Stimulated activated CD8-positive, alpha-beta memory T cell treated with anti-CD3 and anti-CD28 coated beads, Interleukin-7, amount 100 ng/mL, for 48 hours (primary cell): ENCODE measurements at places on chromosomes 4 and X.

GRCh38 chr4:158422546-158422945, 99.1 kb upstream of the RXFP1 start:
- no peak for DNase-seq

GRCh38 chr4:163295138-163295537, 37.3 kb downstream of the NPY1R start:
- DNase-seq = no peak

DNA sequence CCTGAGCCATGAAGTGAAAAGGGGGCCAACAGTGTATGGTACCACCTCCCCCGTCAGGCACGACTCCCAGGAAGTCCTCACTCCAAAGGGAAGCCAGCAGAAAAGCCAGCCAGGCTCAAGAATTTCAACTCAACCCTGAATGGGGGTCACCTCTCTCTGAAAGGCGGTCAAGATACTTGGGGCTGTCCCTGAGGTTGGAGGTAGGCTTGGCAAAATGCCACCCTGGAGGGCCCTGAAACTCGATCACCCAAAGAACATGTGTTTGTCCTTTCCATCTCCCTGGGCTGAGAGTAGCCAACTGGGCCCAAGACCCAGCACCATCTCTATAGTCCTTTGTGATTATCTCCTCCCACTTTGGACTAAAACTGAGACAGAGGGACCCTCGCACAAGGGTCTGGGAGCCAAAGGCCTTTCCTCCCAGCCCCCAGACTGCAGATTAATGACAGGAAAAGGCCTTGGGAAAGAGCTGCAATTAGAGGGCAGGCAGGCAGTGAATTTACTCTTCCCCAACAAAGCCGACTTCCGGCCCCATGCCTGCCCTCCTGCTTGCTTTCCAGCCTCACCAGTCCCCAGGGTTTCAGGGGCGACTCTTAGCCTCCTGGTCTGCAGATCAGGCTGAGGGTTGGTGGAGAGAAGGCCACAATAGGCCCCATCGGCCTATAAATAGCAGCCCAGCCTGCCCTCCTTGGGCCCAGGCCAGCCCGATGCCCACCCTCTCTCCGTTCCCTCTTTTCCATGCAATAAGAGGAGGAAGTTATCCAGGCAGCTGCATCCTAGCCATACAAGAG, 5.6 kb downstream of the SASH3 start:
- no peak for DNase-seq

GRCh38 chr4:123465416-123465815, 68.8 kb downstream of the SPRY1 start:
- no peak for DNase-seq

DNA sequence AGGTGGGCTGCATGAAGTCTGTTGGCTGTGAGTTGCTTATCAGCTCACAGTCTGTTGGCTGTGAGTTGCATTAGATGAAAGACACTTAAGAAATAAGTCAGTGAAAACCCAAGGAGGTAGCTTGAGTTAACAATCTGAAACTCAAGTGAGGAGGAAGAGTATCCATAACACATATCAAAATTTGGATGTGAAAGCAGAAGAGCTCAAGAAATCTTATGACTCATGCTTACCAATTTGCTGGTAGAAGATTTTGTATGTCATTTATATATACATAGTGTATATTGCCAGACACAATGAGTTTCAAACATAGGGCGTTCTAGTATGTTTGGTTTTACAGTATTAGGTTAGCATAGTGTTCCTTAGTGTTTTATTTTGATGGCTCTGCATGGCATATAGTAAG, 107.4 kb downstream of the DDIT4L start:
- no peak for DNase-seq

- no peak for DNase-seq
Observed at GRCh38 chr4:158254292-158254691, 44.0 kb downstream of the TMEM144 start.

GRCh38 chr4:80409809-80410208, 74.3 kb downstream of the CFAP299 start:
- no peak for DNase-seq
